ENCODE measurements at places on chromosomes 6 and 20. TPM values are rescaled to one million over a fixed set of nuclear protein-coding genes. Genes with fewer than 3 reads are reported as not detected.

The KHDC3L gene
- not detected for polyA plus RNA-seq

The CD24 gene
- 0.56 TPM for polyA plus RNA-seq

The HLA-DQA2 gene
- not detected for polyA plus RNA-seq

The B3GAT2 gene
- polyA plus RNA-seq: 0.04 TPM

The MYCT1 gene
- 4.5 TPM for polyA plus RNA-seq
